ENCODE measurements at places on chromosomes 1 and 21. TPM values are rescaled to one million over a fixed set of nuclear protein-coding genes. Genes with fewer than 3 reads are reported as not detected.

DNA sequence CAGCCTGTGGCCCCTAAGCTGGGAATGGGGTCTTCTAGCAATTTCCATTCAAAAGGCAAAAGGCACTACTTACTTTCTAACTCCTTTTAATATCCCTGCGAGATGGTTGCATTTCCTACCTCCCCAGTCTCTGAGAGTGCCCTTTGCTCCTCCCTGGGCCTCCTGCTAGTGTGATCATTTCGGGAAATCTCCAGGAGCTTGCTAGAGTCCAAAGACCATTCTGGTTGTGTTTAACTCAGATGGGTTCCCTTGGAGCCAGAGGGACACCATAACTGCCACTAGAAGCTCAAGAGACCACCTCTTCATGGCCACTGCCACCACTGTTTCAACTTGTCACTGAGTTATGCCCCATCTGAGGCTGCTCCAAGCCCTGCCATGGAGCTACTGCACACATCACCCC, 34.4 kb upstream of the CYP4B1 start:
- DNase-seq = no peak

Gene HPCAL4
- 0.20 TPM for polyA plus RNA-seq

Gene PTPN22
- polyA plus RNA-seq = 1.1 TPM

DNA sequence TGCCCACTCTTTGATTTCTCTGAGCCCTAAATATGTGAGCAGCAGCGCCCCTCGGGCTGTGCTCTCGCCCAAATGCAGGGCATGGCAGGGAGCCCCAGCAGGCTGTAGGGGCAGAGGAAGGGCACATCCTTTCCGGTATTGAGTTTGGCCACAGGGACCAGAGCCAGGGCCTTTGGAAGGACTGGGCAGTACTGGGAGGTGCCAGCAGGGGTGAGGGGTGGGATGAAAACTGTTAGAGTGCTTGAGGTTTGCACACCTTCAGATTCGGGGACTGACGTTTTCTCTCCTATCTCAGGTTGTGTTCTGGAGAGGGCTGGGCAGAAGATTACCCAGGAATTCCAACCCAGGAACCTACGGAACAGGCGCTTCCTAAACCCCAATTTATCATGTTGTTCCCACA, 2.2 kb upstream of the ATP1A2 start:
- no peak for DNase-seq

Gene TENT5C
- polyA plus RNA-seq = 15.7 TPM

- no peak for DNase-seq
Observed at GRCh38 chr1:218351391-218352074, 6.4 kb downstream of the TGFB2 start.

- DNase-seq = no peak
Observed at GRCh38 chr21:38323721-38324531, 67.1 kb downstream of the KCNJ15 start.

Gene CD247
- 3.3 TPM for polyA plus RNA-seq

DNA sequence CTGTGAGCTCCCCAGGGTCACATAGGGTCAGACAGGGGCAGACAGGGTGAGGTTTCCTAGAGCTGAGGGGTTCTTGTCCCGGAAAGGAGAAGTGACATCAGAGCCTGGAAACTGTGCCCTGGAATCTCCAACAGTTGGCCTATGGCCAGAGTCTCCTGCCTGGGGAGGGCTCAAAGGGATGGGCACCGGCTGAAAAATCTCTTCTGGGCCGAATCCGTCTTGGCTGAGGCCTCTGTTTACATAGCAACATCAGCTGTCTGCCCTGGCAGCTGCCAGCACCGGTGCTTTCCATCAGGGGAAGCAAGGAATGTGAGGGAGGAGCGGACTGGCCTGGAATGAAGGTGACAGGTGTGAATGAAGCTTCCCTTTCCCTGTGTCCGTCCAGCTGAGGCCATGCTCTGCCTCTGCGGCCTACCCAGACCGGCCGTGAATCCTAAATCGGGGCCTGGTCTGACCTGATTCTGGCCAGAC, 30.7 kb downstream of the VASH2 start:
- DNase-seq = no peak

DNA sequence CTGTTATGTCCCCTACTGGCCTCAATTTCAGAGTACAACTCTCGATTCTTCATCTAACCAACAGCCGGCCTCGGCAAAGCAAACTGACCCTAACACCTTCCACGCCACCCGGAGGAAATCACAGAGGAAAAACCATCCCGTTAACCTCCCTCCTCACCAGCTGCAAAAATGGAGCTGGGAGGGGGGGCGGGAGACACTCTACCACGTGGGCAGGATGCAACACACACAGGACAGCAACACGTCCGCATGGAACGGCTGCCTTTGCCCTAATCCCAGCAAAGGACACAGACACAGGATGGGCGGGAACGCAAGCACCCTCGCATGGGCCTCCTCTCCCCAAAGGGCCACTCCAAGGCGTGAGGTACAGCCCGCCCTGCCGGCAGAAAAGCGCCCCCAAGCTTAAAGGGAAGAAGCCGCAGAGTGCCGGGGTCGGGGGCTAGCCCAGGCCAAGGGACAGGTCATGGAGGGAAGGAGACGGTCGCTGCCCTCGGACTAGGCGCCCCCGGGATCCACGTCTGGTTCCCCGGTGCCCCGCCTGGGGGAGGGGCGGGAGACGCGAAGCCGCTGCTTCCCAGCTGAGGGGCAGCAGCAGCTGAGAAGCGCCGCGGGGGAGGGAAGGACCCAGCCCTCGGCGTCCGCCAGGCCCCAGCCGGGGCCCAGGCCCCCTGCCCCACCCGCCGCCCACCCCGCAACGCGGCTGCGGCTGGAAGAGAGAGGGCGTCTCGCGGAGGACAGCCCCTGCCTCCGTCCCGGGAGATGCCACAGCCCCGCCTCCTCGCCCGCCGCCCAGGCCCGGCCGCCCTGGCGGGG, 590 bp downstream of the FOXJ3 start:
- no peak for DNase-seq

Gene DMAP1
- polyA plus RNA-seq = 66.6 TPM

Gene CELA3B
- polyA plus RNA-seq = 0.47 TPM

- no peak for DNase-seq
Observed at GRCh38 chr1:26993237-26994019, at the start of gene TRNP1. TRNP1 (plus strand) TSS chr1:26993692; CDS start chr1:26993787, 95 bp downstream.

DNA sequence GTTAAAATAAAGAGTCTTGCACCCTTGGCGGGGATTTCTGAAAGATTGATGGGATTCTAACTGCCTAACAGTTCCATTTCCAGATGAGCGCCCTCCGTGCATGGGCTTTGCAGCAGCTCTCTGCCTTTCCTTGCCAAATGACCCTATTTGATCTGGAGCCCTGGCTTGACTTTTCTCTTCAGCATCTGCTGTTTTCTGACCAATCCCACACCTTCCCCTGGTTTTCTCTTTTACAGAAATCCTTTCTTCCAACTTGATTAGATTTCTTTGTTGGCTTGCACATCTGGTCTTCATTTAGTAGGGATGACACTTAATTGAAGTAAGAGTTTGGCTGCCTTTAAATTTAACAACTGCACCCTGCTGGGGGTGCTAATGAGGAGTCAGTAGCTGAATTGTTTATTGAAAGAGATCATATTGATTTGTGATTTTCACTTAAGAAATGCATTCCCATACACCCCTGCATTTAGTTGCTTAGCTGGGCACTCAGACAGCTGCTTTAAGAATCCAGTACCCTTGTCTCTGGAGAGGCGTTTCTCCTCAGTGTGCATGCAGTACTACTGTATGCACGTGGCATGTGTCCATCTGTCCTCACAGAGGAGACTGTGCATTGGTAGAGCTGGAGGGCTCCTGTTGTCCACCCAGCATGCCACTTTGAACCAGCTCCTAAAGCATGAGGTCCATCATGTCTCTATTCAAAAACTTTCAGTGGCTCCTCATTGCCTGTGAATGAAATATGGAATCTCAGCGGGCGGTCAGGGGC, 99.7 kb downstream of the NOS1AP start:
- peak; percentile 82 for DNase-seq

- DNase-seq = no peak
Observed at GRCh38 chr1:205434738-205435137, 12.9 kb upstream of the LEMD1 start.

Gene IFI44L
- 3.7 TPM for polyA plus RNA-seq

GRCh38 chr1:76989976-76990375, 122.7 kb downstream of the ST6GALNAC5 start:
- no peak for DNase-seq

Gene FMO1
- polyA plus RNA-seq = 4.8 TPM

- DNase-seq = no peak
Observed at GRCh38 chr1:118322331-118322730, 137.3 kb upstream of the SPAG17 start.

Gene PTGFRN
- polyA plus RNA-seq = 40.5 TPM

DNA sequence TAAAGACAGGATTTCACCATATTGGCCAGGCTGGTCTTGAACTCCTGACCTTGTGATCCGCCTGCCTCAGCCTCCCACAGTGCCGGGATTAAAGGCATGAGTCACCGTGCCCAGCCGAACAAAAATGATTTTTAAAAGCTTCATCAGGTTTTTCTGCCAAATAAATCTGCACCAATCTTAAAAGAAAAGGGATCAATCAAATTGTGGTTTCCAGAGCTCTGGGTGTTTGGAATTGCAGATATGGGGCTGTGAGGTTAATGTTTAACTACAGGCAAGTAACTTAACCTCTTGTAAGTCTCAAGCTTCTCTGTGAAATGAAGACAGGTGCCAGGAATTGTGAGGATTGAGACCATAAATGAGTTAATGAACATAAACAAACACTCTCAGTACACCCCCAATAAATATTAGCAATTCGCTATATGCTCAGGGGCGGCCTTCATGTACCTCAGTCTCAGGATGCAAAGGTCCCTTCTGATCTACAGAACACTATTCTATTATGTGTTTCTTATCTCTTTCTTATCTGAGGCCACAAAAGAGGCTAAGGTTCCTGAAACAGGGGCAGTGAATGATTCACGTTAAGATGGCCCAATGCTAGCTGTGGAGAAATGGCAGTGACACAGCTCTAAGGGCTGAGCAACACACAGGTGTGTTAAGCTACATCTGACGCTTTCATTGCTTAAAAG, 7.1 kb upstream of the GNPAT start:
- DNase-seq = peak; percentile 13

Gene KCND3
- 0.63 TPM for polyA plus RNA-seq

DNA sequence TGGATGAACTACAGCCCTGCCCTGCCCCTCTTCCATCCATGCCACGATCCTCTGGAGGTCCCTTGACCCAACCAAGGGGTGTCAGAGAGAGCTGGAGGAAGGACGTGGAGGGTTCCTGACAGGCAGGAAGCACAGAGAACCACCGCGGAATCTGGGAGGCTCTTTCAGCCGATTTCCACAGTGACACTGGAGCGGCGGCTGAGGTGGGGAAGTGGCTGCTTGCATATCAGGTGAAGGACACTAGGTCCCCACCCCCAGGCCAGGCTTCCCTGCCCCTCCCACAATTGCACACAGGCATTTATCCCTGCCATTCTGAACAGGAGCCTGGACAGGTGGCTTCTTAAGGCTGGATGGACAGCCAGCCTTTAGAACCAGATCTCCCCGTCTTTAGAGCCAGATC, 17.5 kb downstream of the LRRC71 start:
- no peak for DNase-seq

DNA sequence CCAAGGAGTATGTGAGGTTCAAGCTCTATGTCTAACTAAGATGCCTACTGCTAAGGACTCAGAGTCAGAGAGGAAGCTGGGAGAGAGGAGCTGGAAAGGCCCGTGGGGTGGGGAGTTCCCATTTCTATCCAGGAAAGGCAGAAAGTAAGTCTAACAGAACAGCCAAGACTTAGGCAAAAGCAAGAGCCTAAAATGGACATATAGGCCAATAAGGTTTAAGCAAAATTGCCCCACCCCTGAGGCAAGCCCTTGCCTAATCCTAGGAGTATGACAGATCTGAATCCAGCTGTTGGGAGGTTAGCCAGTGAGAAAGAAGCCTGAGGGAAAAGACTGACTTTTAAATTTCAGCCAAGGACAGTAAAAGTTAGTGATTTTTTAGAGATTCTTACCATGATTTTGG, 1.6 kb upstream of the KLHDC9 start:
- DNase-seq = peak; percentile 67

DNA sequence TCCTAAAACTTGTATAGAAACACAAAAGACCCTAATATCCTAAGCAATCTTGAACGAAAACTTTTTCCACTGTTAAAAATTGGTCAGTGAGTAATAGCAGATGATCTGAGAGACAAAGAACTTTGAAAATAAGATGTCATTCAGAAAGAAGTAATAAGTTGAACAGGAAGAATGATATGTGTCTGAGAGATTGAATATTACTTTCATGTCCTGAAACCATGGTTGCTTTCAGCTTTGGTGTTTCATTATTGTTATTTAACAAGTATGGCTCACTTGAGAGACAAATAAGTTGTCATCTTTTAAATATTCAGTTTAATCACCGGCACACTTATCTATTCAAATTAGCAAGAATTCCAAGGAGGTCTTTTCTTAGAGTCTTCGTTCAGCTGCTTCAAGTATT, 11.4 kb downstream of the PRKACB start:
- no peak for DNase-seq

- DNase-seq = no peak
Observed at GRCh38 chr1:183831311-183831710, 26.4 kb downstream of the RGL1 start.

- DNase-seq = no peak
Observed at GRCh38 chr1:169019419-169020058, 87.0 kb upstream of the ATP1B1 start.

GRCh38 chr1:235883261-235883927, 16.7 kb upstream of the LYST start:
- DNase-seq = peak; percentile 44

GRCh38 chr1:4062992-4063391, 162.9 kb upstream of the C1orf174 start:
- no peak for DNase-seq

DNA sequence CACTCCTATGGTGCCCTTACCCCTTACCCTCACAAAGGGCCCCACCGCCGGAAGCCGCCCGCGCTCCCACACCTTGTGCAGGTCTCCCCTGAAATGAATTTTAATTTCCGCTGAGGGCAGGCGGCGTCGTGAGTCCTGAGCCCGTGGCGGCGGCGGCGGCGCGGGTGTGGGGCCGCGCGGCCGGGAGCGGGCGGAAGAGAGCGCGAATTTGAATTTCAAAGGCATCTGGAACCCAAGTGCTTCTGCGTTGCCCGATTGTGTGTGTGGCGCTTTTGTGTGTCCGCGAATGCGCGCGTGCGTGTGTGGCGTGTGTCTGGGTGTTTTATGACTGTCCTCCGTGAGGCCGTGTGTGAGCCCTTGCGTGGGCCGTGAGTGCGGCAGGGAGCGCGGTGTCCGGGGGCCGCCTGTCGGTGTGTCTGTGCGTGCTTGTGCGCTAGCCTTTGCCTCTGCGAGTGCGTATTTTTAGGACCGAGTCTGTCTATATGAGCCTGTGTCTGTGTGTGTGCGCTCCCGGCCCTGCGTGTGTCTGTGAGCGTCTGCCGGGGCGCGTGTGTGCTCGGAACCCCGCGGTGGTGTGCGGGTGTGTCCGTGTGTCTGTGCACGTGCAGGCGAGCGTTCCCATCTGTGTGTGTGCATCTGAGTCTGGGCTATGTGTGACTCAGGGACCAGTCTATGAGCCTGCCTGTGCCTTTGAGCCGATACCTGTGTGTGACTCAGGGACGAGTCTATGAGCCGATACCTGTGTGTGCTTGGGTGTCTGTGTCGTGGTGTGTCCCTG, 7.9 kb upstream of the ADGRB2 start:
- no peak for DNase-seq

Measured in right lung (tissue), 10 donors.